ENCODE measurements at places on chromosomes 5 and 9. TPM values are rescaled to one million over a fixed set of nuclear protein-coding genes. Genes with fewer than 3 reads are reported as not detected.

FKTN gene
- 9.3 TPM for total RNA-seq

ACER2 gene
- total RNA-seq: 1.8 TPM

ITGA1 gene
- 4.0 TPM for total RNA-seq

OR1J4 gene
- total RNA-seq: 0.50 TPM

AFF4 gene
- total RNA-seq: 74.6 TPM

UGCG gene
- 35.5 TPM for total RNA-seq

TERT gene
- total RNA-seq: 0.10 TPM

RMRP gene
- 10,512 TPM for total RNA-seq

CDH9 gene
- not detected for total RNA-seq

RNF183 gene
- total RNA-seq: not detected

DIRAS2 gene
- not detected for total RNA-seq

FCN2 gene
- not detected for total RNA-seq

- no peak overlapping the region for H3K27ac ChIP-seq
- no peaks in the 10 kb centered on the region for H3K4me1 ChIP-seq
- no peaks in the 10 kb centered on the region for H3K36me3 ChIP-seq
- no peak for DNase-seq
- peaks cover 29% of the 10 kb centered on the region for H3K27me3 ChIP-seq
- no peak overlapping the region for H3K4me3 ChIP-seq
Measured at GRCh38 chr5:144237851-144238250, 67.2 kb downstream of the KCTD16 start.

GRCh38 chr5:57179262-57180200, 5.7 kb downstream of the GPBP1 start:
- H3K27me3 ChIP-seq: no peaks in the 10 kb centered on the region
- DNase-seq: no peak
- peaks cover 41% of the 10 kb centered on the region for H3K4me1 ChIP-seq
- H3K4me3 ChIP-seq: peak overlapping the region; percentile 99
- H3K36me3 ChIP-seq: peaks cover 4% of the 10 kb centered on the region

DNA sequence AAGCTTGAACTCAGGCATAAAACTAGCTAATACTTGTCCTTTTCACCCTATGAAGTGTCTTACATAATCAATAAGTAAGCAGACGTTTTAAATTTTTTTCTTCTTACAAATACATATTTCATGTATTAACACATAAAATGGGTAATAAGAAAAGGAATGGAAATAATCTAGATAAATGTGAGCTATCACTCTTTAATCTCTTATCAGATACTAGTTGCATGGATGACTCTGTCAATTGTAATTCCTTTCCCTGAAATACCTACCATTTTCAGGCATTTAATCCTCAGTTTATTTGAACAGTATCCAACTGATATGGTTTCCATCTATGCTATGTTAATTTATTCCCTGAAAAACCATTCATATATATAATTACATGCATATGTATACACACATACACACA, 166.0 kb upstream of the RGS7BP start:
- no peak overlapping the region for H3K27ac ChIP-seq
- H3K36me3 ChIP-seq: no peaks in the 10 kb centered on the region
- no peak for DNase-seq
- no peaks in the 10 kb centered on the region for H3K4me1 ChIP-seq
- no peak overlapping the region for H3K4me3 ChIP-seq
- H3K27me3 ChIP-seq: no peaks in the 10 kb centered on the region

DNA sequence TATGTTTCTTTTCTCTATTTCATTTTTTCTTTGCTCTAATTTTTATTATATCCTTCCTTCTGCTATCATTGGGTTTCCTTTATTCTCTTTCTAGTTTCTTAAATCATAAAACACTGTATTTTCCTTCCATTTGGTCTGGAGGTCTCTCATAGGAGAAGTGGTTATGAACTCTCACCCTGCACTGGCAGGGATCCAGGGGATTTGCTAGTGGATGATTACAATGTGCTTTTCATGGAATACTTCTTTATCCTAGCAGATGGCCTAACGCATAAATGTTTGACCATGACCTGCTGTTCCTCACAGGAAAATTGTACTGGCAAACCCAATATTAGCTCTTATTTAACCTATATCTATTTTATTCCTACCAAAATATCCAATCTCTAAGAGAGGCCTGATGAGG, 31.5 kb upstream of the SGCD start:
- H3K36me3 ChIP-seq: no peaks in the 10 kb centered on the region
- no peaks in the 10 kb centered on the region for H3K27me3 ChIP-seq
- H3K4me3 ChIP-seq: no peak overlapping the region
- H3K4me1 ChIP-seq: no peaks in the 10 kb centered on the region
- H3K27ac ChIP-seq: no peak overlapping the region

GRCh38 chr9:111525056-111525977, at the start of gene ZNF483:
Gene ZNF483 (plus strand): TSS chr9:111525179. CDS start chr9:111527396, 2,217 bp downstream.
- peak within 1 kb of the TSS; percentile 94 for H3K4me3 ChIP-seq
- H3K36me3 ChIP-seq: peaks cover 10% of the 10 kb centered on the region
- peak within 1 kb of the TSS; percentile 97 for H3K27ac ChIP-seq
- DNase-seq: peak; percentile 64
- H3K27me3 ChIP-seq: peaks cover 8% of the 10 kb centered on the region
- peaks cover 23% of the 10 kb centered on the region for H3K4me1 ChIP-seq

DNA sequence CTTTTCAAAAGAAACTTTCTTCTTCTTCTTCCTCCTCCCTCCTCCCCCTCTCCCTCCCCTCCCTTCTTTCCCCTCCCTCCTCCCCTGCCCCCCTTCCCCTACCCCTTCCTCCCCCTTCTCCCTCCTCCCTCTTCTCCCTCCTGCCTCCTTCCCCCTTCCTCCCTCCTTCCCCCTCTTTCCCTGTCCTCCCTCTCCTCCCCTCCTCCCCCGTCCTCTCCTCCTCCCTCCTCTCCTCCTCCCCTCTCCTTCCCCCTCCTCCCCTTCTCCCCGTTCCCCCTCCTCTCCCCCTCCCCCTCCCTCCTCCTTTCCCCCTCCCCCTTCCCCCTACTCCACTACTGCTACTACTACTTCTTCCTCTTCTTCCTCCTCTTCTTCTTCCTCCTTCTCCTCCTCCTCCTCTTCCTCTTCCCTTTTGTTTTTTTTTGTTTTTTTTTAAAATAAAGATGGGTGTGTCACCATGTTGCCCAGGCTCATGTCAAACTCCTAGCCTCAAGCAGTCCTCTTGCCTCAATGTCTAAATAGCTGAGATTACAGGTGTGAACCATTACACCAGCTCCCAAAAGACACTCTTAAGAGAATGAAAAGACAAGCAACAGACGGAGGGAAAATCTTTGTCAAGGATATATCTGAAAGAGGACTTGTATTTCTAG, 87.5 kb downstream of the SCAMP1 start:
- H3K36me3 ChIP-seq: peaks cover 6% of the 10 kb centered on the region
- peaks cover 6% of the 10 kb centered on the region for H3K4me1 ChIP-seq
- no peak overlapping the region for H3K4me3 ChIP-seq

DNA sequence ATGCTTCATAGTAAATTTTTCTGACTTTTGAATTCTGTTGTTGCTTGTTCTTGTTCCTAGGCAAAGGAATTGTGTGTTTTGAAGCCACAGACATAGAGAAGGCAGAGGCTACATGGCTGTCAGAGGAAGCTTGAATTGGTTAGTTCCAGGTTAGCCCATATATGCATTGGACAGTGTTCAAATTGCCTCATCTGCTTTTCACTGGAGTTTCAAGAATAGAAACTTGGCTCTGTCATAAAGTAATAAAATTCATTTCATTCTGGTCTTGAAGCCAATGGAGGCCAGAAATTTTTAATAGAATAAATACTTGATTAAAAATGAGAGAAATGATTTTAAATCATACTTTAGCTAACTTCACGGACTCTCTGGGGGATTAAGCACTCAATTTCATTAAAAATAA, 178.0 kb downstream of the YIPF5 start:
- peaks cover 7% of the 10 kb centered on the region for H3K27me3 ChIP-seq
- no peak for DNase-seq
- peaks cover 5% of the 10 kb centered on the region for H3K4me1 ChIP-seq
- H3K4me3 ChIP-seq: no peak overlapping the region
- H3K27ac ChIP-seq: no peak overlapping the region

GRCh38 chr5:120239086-120239485, 225.0 kb upstream of the PRR16 start:
- H3K27ac ChIP-seq: no peak overlapping the region
- no peaks in the 10 kb centered on the region for H3K36me3 ChIP-seq
- no peak for DNase-seq
- H3K4me1 ChIP-seq: no peaks in the 10 kb centered on the region

GRCh38 chr5:66958201-66958979, 238.2 kb downstream of the CD180 start:
- no peaks in the 10 kb centered on the region for H3K27me3 ChIP-seq
- peaks cover 4% of the 10 kb centered on the region for H3K4me1 ChIP-seq
- H3K4me3 ChIP-seq: no peak overlapping the region
- H3K27ac ChIP-seq: no peak overlapping the region
- DNase-seq: no peak

DNA sequence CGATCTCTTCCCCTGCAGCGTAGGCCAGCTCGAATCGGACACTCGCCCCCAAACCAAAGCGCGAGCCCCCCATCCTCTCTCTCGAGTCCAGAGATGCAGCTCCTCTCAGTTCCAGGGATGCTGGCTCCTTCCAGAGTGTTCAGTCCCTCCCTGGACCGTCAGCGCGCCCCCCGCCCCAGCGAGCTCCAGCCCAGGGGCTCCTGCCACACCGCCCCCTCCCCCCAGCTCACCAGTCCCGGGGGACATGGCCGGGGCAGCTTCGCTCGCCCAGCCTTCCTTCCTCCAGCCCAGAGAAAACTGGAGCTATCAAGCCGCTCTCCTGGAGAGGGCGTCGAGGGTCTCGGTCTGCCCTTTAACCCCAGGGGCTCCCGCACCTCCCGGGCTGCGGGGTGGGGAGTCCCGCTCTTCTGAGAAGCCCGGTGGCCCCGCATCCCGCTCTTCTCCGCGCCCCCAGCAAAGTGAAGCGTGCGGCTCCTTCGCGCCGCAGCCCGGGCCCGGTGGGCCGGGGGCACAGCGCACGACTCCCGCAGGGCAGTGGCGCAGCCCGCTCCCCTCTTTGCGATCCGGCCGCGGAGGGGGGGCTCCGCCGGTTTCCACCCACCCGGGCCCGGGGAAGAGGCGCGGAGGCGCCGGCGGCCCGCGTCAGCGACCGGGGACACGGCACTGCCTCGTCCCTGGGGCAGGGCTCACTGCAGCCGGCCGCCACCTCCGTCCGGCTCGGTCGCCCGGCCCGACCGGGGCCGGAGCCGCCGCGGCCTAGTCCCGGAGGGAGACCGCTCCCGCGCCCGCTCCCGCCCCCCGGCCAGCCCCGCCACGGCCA, 587 bp downstream of the MIER3 start:
- DNase-seq: peak; percentile 11
- peaks cover 20% of the 10 kb centered on the region for H3K27me3 ChIP-seq
- peak overlapping the region; percentile 96 for H3K4me3 ChIP-seq

DNA sequence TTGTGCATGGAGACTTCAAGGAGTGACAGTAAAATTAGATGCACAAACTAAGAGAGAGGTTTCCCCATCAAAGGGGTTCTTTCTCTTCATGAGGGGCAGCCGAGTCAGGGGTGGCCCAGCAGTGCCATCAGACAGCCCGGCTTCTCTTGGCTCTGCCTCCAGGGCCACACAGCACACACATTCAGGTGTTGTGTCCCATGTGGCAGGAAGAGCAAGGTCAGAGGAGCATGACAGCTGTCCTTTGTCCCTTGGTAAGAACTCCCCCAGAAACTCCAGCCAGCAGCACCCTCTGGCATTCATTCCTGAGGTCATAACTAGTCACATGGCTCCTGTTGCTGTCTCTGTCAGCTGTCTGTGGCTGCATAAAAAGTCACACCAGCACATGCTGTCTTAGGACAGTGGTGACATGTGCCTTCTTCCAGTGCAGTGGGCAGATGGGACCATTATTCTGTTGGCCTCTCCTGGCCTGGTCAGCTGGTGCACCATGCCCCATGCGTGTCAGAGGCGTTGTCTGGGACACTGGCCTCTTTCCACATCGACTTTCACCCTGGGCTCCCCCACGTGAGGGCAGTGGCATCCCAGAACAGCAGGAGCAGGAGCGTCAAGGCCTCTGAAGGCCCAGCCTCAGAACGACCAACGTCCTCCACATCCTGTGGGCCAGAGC, 78.4 kb upstream of the OTULINL start:
- H3K27me3 ChIP-seq: no peaks in the 10 kb centered on the region
- peak overlapping the region; percentile 74 for H3K27ac ChIP-seq
- peaks cover 2% of the 10 kb centered on the region for H3K36me3 ChIP-seq
- peaks cover 2% of the 10 kb centered on the region for H3K4me1 ChIP-seq
- no peak for DNase-seq

GRCh38 chr9:113219186-113219936, 1.7 kb downstream of the FKBP15 start:
- peaks cover 33% of the 10 kb centered on the region for H3K4me1 ChIP-seq
- peak overlapping the region; percentile 96 for H3K4me3 ChIP-seq
- H3K27me3 ChIP-seq: no peaks in the 10 kb centered on the region
- H3K36me3 ChIP-seq: no peaks in the 10 kb centered on the region
- DNase-seq: no peak

DNA sequence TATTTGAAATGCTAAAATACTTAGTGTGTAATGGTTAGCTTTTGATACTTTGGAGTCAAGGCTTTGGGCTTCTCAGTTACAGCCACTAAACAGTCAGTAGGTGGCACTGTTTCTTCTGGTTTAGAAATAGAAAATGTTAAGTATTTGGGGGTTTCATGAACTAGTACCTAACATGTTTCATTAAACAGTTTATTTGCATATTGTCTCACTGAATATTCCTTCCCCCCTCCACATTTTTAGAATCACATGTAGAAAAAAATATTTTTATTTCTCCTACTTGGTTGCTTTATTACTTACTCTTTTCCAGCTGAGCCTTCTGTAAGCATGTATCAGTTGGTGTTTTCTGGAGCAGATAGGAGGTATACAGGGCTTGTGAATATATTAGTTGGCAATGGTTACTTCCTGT, 48.0 kb downstream of the IPO11 start:
- peaks cover 6% of the 10 kb centered on the region for H3K4me1 ChIP-seq
- DNase-seq: no peak
- H3K36me3 ChIP-seq: no peaks in the 10 kb centered on the region
- no peak overlapping the region for H3K4me3 ChIP-seq
